ENCODE measurements at places on chromosomes 11 and 22. TPM values are rescaled to one million over a fixed set of nuclear protein-coding genes. Genes with fewer than 3 reads are reported as not detected.

Gene SLC6A5
- total RNA-seq = not detected

GRCh38 chr11:72758304-72758689 is 6.1 kb upstream of the ARAP1 start:
- no peak for DNase-seq

DNA sequence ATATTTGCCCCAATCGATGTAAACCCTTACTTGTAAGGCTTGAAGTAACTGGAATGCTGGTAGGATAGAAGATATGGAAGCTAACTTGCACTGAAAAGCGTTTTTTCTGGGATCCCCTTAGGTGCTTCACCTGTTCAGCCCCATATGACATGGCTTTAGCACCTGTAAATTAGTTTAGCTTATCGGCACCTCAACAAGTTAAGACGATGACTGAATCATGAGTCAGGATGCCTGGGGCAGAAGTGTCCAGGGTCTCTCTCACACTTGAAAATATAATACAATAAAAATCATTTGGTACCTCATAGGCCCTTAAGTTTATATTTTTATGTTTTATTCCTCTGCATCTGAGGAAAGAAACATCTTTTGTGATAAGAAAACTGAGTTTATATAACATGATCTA is 409.2 kb upstream of the LRRC4C start:
- DNase-seq = no peak

Gene PDGFB
- total RNA-seq = 0.09 TPM

Gene TMEM86A
- 0.27 TPM for total RNA-seq

Gene TMEM126B
- total RNA-seq = 89.9 TPM

Gene MMP11
- 5.1 TPM for total RNA-seq

GRCh38 chr11:126137136-126137535 is 74.3 kb downstream of the RPUSD4 start:
- peak; percentile 72 for DNase-seq

DNA sequence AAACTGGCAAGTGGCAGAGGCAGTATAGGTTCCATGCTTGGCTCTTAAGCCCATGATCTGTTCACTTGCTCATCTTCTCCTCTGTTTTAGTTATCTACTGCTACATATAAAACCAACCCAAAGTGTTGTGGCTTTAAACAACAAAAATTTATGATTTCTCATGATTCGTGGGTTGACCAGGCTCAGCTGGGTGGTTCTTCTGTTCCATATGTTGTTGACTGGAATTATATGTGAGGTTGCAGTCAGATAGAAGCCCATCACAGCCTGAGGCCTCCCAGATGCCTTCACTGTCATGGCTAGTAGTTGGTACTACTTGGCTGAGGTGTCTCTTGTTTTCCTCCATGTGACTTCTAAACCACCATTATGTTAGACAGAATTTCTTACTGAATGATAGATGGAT is 632.6 kb downstream of the NELL1 start:
- DNase-seq = no peak

DNA sequence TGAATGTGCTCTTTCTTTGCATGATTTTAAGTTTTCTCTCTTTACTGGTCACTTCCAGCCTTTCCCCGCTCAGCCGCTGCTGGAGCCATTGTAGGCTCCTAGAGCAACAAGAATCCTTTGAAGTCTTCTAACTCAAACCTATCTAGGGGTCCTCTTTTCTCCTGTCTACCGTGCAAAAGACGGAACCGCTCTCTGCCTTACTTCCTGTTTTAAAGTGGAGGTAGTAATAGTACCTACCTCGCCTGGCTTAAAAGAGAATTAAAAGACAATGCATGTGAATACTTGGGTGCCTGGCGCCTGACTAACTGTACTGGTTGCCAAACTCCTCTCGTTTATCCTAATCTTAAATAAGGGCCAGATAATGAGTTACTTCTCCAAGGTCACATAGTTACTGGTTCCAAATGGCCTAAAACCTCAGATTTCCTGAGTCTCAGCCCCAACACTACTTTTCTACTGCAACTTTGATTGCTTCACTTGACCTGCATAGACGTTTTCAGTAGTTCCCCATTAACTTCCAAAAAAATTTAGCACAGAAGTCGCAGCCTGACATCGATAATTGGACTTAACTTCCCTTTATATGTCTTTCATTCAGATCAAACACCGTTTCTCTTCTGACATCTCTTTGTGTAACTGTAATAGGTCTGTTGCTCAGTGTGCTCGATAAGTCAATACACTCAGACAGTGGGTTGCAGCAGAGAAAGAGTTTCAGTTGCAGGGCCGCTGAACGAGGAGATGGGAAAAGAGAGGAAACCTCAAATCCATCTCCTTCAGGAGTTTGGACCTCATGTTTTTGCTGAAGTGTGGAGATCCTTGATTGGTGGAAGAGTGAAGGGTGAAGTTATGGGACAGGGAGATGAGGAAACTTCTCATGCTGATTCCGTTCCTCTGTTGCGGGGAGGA is 891 bp downstream of the SAMM50 start:
- peak; percentile 51 for DNase-seq

DNA sequence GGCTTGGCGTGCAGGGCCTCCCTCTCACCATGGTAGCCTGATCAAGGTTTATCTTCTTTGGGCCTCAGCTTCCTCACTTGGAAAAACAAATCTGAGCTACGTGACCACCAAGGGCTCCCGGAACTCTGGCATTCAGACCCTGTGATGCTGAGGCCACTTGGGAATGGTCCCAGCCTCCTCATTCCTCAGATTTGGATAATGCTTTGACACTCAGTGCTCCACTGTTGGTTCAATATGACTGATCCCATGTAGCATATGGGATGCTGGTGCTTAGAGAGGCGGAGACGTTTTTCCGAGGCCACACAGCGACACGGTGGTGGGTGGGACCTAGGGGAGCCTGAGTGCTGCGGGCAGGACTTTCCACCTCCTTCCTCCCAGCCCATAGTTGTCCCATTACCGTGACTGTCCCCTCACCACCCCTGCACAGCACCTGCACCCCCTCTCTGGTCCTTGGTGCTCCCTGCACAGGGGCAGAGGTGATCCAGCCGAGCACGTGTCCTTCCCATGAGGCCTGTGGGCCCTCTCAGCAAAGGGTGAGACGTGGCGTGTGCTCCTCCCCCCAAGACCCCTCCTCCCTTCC is 23.1 kb downstream of the MB start:
- DNase-seq = peak; percentile 15

Gene COPB1
- total RNA-seq = 184 TPM

GRCh38 chr22:41828516-41828915 is 4.4 kb upstream of the SREBF2 start:
- no peak for DNase-seq

- peak; percentile 95 for DNase-seq
Measured at GRCh38 chr11:108115500-108116140, 5.7 kb upstream of the ACAT1 start.

DNA sequence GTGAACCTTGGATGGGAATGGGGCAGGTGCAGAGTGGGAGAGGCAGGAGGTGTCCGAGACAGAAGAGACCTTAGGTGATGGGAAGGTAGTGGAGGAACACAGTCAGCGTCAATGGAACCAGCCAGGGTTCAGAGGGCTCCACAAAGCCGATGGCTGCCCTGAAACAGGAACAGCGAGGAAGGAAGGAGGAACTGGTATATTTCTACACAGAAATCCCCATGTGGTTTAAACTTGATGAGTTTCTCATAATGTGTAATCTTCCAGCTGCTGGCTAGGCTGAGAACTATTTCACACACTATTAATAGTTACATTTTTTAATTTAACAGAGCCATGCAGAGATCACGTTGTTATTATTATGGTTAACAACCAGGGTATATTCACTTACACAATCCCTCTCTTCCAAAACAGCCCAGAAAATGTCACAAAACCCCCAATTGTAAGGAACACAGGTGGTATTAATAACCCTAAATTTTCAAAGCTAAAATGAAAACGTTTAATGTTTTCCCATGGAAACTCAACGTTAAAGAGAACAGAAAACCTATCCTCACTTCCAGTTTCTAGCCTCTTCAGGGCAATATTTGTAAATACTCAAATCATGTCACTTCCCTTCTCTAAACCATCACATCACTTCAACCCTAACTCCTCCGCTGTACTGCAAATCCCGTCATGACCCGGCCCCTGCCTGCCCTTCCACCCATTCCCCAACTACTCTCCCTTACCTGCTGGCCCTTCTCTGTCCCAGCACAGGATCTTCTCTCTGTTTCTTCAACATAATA is 74.5 kb upstream of the ARFGAP3 start:
- peak; percentile 40 for DNase-seq

DNA sequence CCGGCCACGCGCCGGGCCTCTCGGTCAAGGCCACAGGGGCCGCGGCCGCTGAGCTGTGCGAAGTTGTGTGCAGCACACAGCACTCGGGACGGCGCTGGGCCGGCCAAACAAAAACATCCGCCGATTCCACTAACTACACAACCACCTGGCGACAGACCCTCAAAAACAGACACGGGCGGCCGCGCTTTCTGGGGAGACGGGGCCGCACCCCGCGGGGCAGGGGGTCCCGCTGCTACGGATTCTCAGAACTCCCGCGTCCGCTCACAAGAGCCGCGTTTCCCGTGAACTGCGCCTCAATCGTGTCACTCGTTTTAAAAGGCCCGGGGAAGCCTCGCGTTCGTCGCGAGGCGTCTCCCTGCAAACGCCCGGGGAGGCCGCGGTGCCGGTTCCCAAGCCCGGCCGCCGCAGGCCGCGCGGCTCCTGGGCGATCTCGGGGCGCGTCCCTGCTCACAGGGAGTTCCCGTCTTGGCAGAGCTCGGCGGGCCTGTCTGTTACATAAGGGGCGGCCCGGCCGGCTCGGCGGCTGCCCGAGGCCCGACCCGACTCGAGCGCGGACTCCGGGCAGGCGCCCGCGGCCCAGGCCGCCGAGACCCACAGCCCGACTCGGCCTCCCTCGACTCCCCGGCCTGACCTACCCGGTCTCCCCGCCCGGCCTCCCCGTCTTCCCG is 936 bp downstream of the BRD1 start:
- peak; percentile 53 for DNase-seq

DNA sequence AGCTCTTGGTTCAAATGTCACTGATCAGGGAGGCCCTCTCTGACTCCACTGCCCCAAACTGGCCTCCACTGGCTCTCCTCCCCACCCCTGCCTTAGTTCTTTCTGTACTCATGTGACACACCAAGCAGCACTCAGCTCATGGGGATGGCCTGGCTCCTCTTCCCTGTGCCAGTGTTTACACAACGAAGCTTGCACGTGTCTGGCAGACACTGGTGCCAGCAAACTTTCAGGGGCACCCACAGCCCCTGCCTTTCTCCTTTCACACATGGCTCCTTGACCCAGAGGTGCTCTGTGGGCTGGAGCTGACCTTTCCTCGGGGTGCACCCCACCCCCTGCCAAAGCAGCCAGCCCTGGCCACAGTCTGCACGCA is 37.6 kb upstream of the PARVG start:
- no peak for DNase-seq

DNA sequence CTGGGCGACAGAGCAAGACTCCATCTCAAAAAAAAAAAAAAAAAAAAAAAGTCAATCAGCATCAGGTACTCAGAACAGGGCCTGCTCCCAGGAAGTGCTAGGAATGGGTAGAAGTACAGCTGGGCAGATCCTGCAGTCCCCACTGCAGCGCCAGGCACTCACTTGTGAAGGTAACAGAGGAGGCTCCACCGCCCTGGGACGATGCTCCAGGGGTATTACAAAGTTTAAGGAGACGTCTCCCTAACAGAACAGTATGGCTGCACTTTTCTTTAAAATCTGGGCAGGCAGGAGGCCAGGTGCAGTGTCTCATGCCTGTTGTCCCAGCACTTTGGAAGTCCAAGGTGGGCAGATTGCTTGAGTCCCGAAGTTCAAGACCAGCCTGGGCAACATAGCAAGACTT is 1449.0 kb downstream of the BRD1 start:
- no peak for DNase-seq

DNA sequence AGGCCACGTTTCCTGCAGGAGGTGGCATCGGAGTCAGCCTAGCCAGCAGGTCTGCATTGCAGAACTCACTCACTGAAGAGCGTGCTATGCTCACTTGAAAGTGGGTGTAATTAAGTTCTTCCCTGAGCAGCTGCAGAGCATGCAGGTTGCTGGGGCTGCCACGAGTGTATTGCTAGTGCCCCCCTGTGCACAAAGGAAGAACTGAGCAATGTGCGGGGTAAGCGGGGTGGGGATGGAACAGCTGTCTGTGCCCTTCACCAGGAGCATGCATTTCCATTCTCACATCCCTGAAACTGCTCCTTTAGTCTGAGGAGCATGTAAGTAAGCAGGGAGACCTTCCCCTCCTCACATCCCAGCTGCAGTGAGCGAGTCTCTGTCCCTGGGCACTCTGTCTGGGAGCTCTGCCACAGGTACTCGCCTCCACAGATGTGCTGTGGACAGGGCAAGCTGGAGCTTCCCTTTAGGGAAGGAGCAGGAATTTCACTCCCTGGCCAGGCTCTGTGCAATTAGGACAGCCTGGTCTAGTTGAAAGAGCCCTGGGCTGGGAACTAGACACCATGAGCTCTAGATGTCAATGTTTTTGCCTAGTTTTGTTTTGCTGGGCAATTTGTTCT is 1031.8 kb downstream of the NTM start:
- peak; percentile 42 for DNase-seq

GRCh38 chr22:46569848-46570695 is 32.7 kb upstream of the CELSR1 start:
- no peak for DNase-seq

DNA sequence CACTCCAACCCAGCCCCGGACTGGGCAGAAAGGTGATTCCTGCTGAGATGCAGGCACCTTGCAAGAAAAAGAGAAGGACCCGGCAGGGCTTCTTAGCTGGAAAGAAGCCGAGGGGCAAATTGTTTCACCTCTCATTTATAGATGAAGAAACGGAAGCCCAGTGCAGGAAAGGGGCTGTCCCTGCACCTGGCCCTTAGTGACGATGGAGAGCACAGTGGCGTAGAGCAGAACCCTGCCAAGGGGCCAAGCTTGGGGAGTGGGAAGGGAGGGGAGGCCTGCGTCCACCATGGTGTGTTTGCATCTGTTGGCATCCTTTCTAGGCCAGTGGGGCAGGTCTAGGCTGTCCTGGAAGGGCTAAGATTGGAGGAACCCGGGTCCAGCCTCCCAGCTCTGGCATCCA is 7.8 kb upstream of the MS4A15 start:
- no peak for DNase-seq

DNA sequence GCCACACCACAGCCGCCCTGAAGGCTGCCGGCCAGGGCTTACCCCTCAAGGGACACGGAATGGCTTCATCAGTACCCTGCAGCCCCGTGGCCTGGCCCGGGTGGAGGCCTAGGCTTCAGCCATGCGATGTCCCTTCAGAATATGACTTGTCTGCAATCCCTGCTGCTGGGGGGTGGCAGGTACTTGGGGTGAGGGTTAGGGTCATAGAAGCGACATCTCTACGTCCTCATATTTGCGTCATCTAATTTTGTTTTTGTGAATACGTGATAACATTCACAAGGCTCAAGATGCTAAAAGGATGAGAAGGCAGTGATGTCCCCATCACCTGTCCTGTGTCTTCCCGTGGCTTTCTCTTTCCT is 6.4 kb downstream of the CCND1 start:
- DNase-seq = no peak

All from fibroblast of the aortic adventitia (primary cell).